Hematopoietic multipotent progenitor cell treated with erythropoietin and hydrocortisone succinate and interleukin-3 and kit ligand, for 17 days (in vitro differentiated cells): ENCODE measurements at places on chromosomes 1 and 21.

DNA sequence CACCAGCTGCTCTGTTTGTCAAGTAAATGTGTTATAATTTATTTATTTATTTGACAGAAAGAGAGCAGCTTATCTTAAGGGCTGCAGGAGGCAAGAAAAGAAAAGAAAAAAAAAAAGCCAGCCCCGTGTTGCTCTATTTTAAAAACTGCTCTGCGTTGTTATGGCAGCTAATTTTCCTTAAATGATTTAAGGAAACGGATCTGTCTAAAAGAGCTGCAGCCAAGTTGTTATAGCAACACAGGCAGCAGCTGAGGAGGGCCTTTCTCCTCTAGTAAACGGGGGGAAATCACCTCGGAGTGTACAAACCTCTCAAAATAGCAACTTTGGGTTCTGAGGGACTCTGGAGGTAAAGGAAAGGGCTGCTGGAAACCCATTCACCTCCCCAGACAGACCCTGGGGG lies 149.2 kb downstream of the BEND5 start:
- DNase-seq: no peak

DNA sequence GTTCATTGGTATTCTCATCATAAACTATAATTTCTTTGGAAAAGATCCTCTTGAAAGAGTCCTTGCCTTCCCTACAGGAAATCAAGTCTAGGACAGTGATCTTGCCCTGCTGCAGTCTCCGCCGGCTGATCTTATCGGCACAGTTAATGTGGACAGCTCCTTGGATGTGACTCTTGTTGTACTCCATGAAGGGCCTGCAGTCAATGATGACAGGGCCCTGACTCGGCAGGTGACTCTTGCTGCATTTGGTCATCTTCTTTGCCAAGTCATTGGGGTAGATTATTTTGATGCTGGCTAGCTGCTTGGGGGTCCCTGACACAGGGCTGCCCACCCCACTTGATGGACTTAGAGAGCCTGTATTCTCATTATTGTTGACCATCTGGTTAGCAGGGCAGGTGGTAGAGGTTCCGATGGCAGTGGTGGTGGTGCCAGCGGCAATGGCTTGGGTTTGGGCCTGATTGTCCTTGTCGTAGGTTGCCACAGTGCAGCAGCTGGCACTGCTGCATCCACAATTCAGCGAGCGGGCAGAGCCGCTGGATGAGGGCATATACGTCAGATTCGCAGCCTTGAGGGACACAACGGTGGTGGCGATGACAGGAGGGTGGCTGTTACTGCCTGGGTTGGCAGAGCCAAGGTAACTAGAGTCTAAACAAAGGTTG lies 2.7 kb downstream of the DUSP10 start:
- no peak for DNase-seq

GRCh38 chr21:41755258-41755933 lies 11.5 kb downstream of the RIPK4 start:
- no peak for DNase-seq

DNA sequence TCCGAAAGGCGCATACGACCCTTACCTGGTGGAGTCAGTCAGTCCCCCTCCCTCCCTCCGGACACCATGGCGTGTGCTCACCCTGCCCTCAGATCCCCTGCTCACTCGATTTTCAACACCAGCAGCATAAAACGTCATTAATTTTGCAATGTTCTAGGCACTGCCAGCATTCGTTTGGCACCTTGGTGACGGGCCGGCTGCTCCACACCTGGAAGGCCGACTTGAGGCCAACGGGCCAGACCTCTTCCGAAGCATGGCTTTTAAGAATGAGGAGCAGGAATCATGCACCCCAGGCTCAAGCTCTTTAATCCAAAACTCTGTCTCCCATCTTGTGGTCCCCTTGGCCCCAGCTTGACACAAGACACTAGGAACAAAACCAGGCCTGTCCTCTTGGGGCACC lies 33.1 kb downstream of the NPHP4 start:
- no peak for DNase-seq

- DNase-seq: no peak
Measured at GRCh38 chr1:174090471-174090870, 68.3 kb upstream of the RC3H1 start.

- no peak for DNase-seq
Measured at GRCh38 chr1:99589186-99589636, 56.7 kb upstream of the PALMD start.

- DNase-seq: no peak
Measured at GRCh38 chr1:235069577-235070563, 58.8 kb downstream of the TOMM20 start.

DNA sequence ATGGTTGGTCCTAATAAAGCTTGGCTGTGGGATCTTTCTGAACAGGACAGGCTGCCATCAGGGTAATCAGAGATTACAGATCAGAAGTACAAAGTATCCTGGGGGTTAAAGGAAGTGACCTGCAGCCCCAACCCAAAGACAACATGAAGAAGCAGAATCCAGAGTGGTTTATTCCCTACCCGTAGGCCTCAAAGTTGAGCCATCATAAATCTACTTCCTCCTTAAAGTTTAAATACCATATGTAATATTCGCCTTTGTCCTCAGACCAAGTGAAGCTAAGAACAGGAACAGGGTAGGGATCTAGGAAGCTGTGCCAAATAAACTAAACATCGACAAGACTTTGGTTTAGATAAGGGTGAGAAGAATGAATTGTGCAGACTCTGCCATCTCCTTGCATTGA lies 15.9 kb upstream of the DHX9 start:
- no peak for DNase-seq

DNA sequence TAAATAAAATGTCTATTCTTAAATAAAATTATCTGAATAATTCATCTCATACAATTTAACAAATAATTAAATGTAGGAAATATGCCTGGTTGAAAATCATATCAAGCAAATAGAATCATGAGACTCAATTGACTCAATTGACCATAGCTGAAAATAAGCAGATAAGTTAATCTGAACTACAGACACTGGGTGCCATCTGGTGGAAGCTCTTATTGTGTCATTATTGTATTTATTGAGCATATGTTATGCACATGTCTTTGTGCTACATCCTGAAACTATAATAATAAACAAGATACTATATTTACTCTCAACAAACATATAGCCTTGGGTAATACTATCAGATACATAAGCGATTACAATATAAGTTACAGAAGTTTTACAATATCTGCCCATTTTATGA lies 41.0 kb downstream of the BRINP3 start:
- no peak for DNase-seq

DNA sequence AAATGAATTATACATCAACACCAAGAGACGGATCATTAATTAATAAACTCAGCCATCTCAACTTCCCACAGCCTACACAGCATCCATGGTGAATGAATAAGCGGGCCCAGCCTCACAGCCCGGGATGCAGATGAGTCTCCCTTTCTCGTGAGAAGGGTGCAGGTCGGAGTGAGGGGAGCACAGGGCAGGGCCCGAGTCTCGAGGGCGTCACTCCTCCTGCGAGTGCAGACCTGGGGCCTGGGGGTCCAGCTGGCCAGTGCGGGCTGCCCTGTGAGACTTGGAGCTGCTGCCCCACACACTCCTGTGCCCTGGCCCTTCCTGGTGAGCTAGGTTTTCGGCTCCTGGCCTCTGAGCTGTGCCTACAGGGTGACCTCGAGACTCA lies 74.7 kb downstream of the AJAP1 start:
- DNase-seq: no peak

DNA sequence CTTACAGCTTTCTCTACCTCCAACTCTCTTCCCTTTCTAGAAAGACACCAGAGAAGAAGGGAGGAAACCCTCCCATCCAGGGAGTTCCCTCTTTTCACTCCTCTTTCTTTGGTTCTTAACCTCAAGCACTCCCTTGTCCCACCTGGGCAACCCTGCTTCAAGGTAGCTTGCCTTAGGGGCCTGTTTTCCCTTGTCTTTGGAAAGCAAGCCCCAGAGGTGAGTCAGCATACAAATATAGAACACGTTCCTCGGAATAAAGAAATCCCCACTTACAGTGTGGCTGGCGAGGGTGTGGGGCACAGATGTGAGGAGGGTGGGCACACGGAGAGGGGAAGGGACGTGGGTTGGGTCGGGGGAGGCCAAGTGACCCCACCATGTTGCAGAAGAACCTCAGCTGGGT lies 26.1 kb upstream of the KCNE2 start:
- no peak for DNase-seq

GRCh38 chr1:3359756-3360440 lies 94.6 kb upstream of the ARHGEF16 start:
- DNase-seq: no peak

DNA sequence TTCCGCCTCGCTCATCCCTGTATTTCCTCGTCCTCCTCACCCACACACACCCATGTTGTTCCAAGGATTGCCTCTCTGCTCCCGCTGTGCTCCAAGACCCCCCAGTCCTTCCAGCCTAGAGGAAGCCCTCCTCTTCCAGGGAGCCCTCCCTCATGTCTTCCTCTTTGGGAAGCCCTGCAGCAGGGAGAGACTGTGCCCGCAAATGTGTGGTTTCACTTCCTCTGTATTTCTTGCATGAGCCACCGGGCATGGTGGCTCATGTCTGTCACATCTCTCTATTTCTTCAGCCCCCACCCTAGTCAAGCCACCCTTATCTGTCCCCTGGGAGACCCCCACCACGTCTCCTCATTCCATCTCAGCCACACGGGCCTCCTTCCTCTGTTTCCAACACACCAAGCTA lies 57.5 kb upstream of the PAX7 start:
- no peak for DNase-seq

- DNase-seq: no peak
Measured at GRCh38 chr1:185775501-185775900, 41.3 kb downstream of the HMCN1 start.

DNA sequence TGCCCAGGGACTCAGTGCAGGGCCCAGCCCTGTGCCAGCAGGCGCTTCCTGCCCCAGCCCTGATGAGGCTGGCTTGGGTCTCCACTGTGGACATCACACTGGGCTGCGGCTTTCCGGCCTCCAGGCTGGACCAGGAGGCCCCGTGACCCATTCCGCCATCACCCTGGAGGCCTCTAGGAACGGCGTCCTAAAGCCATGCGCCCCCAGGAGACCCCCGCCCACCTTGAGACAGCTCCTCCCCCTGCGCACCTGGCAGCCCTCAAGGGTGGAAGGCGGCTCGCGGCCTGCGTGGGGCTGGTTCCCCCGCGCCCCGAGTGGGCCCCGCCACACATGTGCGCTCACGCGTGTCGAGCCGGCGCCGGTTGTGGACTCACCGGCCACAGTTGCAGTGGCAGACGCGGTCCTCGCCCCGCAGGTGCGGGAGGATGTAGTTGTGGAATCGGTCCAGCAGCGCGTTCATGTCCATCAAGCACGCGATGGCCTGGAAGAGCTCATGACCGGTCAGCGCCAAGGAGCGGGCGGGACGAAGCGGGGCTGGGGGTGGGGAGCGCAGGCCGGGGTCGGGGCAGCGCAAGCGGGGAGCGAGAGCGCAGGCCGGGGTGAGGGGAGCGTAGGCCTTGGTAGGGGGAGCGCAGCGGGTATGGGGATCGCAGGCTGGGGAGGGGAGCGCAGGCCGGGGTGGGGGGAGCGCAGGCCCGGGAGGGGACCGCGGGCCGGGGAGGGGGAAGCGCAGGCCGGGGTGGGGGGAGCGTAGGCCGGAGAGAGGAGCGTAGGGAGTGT lies 924 bp downstream of the TMEM240 start:
- no peak for DNase-seq

DNA sequence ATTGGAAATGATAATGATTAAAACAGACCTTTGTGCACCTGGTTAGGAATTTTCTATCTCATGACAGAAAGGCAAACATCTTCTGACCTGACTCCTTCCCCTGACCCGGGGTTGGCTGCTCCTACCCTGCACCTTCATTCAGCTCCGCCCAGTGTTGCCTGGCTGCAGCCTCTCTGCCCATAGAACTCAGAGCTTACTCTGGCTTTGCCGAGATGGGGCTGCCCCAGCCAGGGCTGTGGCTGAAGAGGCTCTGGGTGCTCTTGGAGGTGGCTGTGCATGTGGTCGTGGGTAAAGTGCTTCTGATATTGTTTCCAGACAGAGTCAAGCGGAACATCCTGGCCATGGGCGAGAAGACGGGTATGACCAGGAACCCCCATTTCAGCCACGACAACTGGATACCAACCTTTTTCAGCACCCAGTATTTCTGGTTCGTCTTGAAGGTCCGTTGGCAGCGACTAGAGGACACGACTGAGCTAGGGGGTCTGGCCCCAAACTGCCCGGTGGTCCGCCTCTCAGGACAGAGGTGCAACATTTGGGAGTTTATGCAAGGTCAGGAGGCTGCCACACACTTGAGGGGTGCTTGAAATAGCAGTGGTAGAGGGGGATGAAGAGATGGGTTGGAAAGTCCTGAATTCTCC lies at the start of gene DIO1:
DIO1 (plus strand) TSS at position 189 of the 638 bp plus-strand sequence; CDS start at position 213, 24 bp downstream.
- DNase-seq: no peak

DNA sequence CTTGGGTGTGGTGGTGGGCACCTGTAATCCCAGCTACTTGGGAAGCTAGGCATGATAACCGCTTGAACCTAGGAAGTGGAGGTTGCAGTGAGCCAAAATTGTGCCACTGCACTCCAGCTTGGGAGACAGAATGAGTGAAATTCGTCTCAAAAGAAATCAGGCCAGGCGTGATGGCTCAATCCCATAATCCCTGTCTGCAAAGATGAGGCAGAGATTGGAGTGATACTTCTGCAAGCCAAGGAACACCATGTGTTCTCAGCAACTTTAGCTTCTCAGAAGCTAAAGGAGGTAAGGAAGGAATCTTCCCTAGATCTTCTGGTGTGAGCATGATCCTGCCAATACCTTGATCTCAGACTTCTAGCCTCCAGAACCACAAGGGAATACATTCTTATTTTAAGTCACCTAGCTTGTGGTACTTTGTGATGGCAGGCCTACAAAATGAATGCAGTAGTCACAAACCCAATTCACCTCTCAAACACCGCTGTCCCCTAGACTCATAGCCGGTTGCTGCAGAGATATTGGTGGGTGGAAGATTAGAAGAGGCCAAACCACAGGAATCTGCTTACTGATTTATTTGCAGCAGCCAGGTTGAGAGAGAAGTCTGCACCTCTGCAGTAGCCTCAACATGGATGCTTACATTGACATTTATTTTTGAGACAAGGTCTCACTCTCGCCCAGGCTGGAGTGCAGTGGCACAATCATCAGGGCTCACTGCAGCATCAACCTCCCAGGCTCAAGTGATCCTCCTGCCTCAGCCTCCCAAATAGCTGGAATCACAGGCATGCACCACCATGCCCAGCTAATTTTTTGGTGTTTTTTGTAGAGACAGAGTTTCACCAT lies 18.6 kb downstream of the L1TD1 start:
- DNase-seq: no peak

DNA sequence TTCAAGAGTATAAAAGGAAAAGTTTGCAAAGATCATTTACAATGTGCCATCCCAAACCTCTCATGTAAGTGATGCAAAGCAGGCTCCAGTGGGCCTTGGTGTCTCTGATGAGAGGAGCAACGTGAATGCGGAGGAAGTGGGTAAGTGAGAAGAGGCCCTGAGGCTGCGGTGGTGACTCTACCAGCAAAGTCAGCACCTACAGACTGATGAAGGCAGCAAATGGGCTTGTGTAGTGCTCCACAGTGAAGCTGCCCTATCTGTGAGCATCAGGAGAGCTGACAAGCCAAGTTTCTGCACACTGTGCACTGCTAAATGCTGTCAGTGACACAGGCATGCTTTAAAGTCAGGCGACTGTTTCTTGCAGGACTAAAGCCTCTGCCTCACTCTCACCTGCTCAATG lies 15.6 kb upstream of the RAP1A start:
- no peak for DNase-seq

DNA sequence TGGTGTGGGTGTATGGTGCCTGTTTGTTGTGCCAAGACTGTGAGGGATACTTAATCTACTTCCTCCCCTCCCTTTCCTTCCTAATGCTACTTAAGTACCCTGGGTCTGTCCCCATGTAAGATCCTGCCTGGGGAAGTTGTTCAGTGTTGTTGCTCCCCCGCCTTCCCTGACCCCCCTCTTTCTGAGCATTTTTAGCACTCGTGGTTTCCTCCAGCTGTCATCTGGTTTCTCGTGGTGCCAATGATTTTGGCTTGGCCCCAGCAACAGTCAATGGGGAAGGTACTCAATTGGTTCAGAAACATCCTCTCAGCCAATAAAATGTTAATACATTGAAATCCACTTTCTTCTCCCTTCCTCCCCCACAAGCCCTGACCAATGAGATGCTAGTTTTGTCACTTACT lies 8.0 kb upstream of the B4GALT3 start:
- DNase-seq: no peak
